ENCODE measurements at places on chromosomes 12 and 14. TPM values are rescaled to one million over a fixed set of nuclear protein-coding genes. Genes with fewer than 3 reads are reported as not detected.

DNA sequence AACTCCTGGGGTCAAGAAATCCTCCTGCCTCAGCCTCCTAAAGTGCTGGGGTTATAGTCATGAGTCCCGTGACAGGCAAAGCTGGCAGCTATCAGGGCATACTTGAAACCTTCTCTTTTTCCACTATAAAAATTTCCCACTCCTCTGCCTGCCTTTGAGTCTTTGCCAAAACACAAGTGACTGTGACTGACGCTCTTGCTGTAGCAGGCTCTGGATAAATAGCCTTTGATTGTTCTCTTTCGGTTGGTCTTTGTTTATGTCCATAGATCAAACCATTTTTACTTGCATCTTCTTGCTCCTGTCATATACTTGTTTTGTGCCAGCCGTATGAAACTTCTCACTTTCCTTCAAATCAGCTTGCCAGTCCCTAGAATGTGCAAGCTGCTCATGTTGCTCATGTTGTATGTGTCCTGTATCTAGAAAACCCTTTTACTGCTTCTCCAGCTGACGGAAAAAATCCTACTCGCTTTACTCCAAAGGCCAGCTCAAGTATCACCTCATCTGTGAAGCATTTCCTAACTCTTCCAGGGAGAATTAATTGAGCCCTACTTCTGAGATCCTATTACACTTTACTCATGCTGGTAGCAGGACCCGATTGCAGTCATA lies 73.1 kb downstream of the RESF1 start:
- no peak overlapping the region for H3K4me3 ChIP-seq
- no peaks in the 10 kb centered on the region for H3K4me1 ChIP-seq
- DNase-seq = no peak

DNA sequence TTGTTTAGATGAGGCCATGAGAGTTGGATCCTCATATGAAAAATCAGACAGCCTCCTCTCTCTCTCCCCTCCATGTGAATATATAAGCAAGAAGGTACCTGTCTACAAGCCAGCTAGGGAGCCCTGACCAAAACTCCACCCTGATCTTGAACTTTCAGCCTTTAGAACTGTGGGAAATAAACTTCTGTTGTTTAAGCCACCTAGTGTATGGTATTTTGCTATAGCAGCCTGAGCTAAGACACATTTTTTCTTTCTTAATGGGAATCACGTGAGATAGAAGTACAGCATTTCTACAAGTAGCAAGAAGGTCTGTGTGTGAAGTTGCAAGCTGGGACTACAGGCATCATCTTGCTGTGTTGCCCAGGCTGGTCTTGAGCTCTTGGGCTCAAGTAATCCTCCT lies 16.3 kb upstream of the ABHD12B start:
- H3K4me1 ChIP-seq = peaks cover 3% of the 10 kb centered on the region
- no peak overlapping the region for H3K4me3 ChIP-seq
- no peaks in the 10 kb centered on the region for H3K27me3 ChIP-seq
- H3K27ac ChIP-seq = no peak overlapping the region

DNA sequence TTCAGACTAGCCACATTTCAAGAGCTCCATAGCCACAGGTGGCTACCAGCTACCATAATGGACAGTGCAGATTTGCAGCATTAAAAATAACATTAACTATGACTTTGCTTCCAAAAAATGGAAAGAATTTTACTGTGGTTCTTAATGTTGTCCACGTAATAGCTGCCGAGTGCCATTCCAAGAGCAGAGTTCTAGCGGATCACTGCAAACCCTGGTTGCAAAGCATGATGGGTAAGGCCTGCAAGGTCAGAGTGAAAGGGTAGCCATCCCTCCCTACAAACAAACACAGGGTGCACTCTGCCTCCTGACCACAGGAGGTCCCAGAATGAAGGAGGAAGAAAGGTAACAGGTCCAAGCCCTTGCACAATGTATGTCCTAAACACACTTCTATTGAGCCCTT lies 157.6 kb downstream of the DPF3 start:
- peak; percentile 31 for DNase-seq
- no peaks in the 10 kb centered on the region for H3K27me3 ChIP-seq
- H3K4me3 ChIP-seq = no peak overlapping the region

DNA sequence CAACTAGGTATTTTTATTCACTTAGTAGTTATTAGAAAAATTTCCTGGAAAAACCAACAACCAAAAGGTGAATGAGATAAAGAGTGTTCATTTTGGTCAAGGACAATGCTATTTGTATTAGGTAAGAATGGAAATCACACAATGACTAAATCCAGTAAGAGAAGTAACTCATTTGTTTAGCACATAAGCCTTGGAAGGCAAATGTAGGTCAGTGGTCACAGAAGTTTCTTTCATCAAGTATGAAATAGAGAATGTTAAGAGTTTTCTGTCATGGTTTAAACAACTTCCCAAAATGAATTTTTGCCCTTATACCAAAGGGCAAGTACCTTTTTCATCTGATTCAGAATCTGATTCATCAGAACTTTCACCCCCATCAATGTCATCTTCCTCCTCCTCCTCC lies 101.7 kb downstream of the KIF21A start:
- DNase-seq = no peak
- H3K4me1 ChIP-seq = no peaks in the 10 kb centered on the region
- no peaks in the 10 kb centered on the region for H3K36me3 ChIP-seq
- H3K27ac ChIP-seq = no peak overlapping the region
- H3K27me3 ChIP-seq = no peaks in the 10 kb centered on the region

- H3K27ac ChIP-seq = no peak overlapping the region
- no peak overlapping the region for H3K4me3 ChIP-seq
- H3K27me3 ChIP-seq = no peaks in the 10 kb centered on the region
- no peaks in the 10 kb centered on the region for H3K36me3 ChIP-seq
- no peak for DNase-seq
These were observed 157.1 kb upstream of the GRIN2B start for GRCh38 chr12:14138495-14138894.

GRCh38 chr12:93918262-93918661 lies 230.1 kb upstream of the PLXNC1 start:
- DNase-seq = no peak
- peak overlapping the region; percentile 94 for H3K27ac ChIP-seq
- no peaks in the 10 kb centered on the region for H3K27me3 ChIP-seq

GRCh38 chr12:1553987-1554982 lies 40.1 kb downstream of the FBXL14 start:
- no peak overlapping the region for H3K4me3 ChIP-seq
- no peaks in the 10 kb centered on the region for H3K36me3 ChIP-seq
- H3K27me3 ChIP-seq = no peaks in the 10 kb centered on the region
- DNase-seq = no peak
- H3K27ac ChIP-seq = no peak overlapping the region
- no peaks in the 10 kb centered on the region for H3K4me1 ChIP-seq

DNA sequence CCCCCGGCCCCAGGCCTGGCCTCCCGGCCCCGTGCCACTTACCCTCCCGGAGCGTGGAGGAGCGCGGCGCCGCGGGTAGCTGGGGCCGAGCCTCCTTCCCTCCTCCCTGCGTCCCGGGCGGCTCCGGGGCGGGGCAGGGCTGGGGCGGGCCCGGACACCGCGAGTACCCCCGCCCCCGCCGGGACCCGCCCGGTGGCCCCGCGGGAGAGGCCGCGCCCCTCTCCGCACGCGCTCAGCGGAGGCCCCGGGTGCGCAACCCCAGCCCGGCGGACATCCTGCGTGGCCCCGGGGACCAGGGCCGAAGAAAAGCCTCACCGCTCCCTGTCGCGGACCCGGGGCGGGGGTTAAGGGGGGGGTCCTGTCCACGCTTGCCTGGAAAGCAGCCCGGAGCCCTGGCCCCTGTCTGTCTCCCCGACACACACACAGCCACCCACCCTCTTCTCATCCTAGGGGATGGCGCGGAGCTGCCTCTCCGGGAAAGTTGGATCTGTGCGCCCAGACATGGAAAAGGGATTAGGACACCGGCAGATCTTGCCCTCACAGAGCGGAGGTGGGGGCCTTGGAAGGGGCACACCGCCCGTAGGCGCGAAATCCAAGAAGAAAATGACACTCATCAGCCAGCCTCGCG lies at the start of gene SYNE3:
SYNE3 (minus strand) TSS at position 97 of the 628 bp plus-strand sequence. CDS start 40,829 bp downstream, outside the sequence.
- H3K36me3 ChIP-seq = no peaks in the 10 kb centered on the region
- H3K27ac ChIP-seq = peak within 1 kb of the TSS; percentile 90
- peak within 1 kb of the TSS; percentile 79 for H3K4me3 ChIP-seq
- no peaks in the 10 kb centered on the region for H3K27me3 ChIP-seq
- no peak for DNase-seq
- peaks cover 57% of the 10 kb centered on the region for H3K4me1 ChIP-seq

GRCh38 chr14:64625386-64626232 lies 75.8 kb downstream of the PPP1R36 start:
- no peaks in the 10 kb centered on the region for H3K4me1 ChIP-seq
- no peak overlapping the region for H3K27ac ChIP-seq
- no peaks in the 10 kb centered on the region for H3K27me3 ChIP-seq
- no peak for DNase-seq

GRCh38 chr14:58625438-58625837 lies 12.3 kb upstream of the DACT1 start:
- H3K27me3 ChIP-seq = no peaks in the 10 kb centered on the region
- no peak overlapping the region for H3K4me3 ChIP-seq
- H3K27ac ChIP-seq = no peak overlapping the region
- H3K36me3 ChIP-seq = no peaks in the 10 kb centered on the region

- H3K36me3 ChIP-seq = no peaks in the 10 kb centered on the region
- H3K4me1 ChIP-seq = no peaks in the 10 kb centered on the region
- H3K4me3 ChIP-seq = no peak within 1 kb of the TSS
- no peak within 1 kb of the TSS for H3K27ac ChIP-seq
- DNase-seq = no peak
- no peaks in the 10 kb centered on the region for H3K27me3 ChIP-seq
These were observed at the start of gene PTPRB for GRCh38 chr12:70637303-70638085. PTPRB (minus strand) TSS chr12:70637429; CDS start chr12:70637395, 34 bp downstream.

GRCh38 chr14:41062826-41063225 lies 543.9 kb upstream of the LRFN5 start:
- H3K4me3 ChIP-seq = no peak overlapping the region
- no peak overlapping the region for H3K27ac ChIP-seq
- H3K27me3 ChIP-seq = no peaks in the 10 kb centered on the region
- DNase-seq = no peak
- H3K36me3 ChIP-seq = no peaks in the 10 kb centered on the region
- no peaks in the 10 kb centered on the region for H3K4me1 ChIP-seq

- H3K36me3 ChIP-seq = no peaks in the 10 kb centered on the region
- no peaks in the 10 kb centered on the region for H3K4me1 ChIP-seq
- no peaks in the 10 kb centered on the region for H3K27me3 ChIP-seq
- no peak overlapping the region for H3K27ac ChIP-seq
- no peak for DNase-seq
- no peak overlapping the region for H3K4me3 ChIP-seq
These were observed 5.4 kb downstream of the TCL1B start for GRCh38 chr14:95691591-95691990.

GRCh38 chr14:77554207-77554606 lies 55.6 kb upstream of the ISM2 start:
- H3K36me3 ChIP-seq = peaks cover 23% of the 10 kb centered on the region
- DNase-seq = no peak
- H3K4me1 ChIP-seq = no peaks in the 10 kb centered on the region
- H3K27me3 ChIP-seq = no peaks in the 10 kb centered on the region

DNA sequence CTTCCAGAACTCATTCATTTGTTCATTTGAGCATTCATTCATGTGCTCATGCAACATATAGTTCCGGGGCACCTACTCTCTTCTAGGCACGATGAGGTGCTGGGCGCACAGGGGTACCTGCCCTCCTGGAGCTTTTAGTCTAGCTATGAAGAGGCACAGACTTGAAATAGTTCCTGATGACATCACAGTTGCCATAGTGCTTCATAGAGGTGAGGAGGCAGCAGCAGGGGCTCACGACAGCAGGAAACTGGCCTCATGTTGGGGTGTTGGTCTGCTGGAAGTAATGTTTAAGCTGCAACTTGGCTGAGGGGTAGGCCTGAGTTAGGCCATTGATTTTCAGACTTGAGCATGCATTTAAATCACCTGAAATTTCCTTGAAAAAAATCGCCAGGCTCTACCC lies 195.5 kb downstream of the PHETA1 start:
- H3K4me1 ChIP-seq = no peaks in the 10 kb centered on the region
- H3K36me3 ChIP-seq = no peaks in the 10 kb centered on the region
- no peak overlapping the region for H3K4me3 ChIP-seq
- H3K27ac ChIP-seq = no peak overlapping the region
- H3K27me3 ChIP-seq = no peaks in the 10 kb centered on the region
- DNase-seq = no peak

DNA sequence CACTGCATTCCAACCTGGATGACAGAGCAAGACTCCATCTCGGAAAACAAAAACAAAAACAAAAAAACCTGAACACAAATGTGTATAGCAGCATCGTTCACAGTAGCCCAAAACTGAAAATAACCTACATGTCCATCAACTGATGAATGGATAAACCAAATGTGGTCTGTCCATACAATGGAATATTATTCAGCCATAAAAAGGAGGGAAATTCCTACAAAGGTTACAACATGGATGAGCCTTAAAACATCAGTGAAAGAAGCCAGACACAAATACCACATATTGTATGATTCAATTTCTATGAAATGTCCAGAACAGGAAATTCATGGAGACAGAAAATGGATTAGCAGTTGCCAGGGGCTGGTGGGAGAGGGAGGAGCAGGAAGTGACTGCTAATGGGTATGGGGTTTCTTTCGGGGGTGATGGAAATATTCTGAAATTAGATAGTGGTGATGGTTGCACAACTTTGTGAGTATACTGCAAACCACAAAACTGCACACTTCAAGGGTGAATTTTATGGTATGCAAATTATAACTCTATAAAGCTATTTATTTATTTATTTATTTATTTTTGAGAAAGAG lies 4.0 kb downstream of the MYL2 start:
- H3K4me3 ChIP-seq = no peak overlapping the region
- no peaks in the 10 kb centered on the region for H3K27me3 ChIP-seq
- no peaks in the 10 kb centered on the region for H3K36me3 ChIP-seq
- no peak overlapping the region for H3K27ac ChIP-seq
- no peaks in the 10 kb centered on the region for H3K4me1 ChIP-seq

DNA sequence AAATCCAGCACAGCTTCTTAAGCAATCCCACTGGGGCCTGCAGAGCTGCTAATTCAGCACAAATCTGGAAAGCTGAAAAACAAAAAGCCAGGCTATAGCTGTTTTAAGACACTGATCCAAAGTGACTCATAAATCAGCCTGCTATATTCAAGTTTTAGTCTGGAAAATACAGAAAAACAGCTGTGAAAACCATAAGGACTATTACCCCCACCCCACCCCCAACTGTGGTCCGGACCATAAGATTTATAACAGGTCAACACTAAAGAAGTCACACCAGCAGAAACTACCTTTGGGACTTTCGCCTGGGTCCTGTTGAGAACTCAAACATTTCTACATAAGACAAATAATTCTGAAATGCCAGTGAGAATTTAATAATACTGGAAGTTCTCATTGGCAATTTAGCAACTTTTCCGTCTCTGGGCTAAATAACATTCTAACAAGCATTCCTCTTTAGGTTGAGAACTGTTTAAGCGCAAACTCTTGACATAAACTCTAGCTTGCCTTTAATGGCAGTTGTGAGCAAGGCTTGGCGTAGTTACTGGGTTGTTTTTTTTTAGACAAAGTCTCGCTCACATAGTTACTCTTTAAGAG lies 3.3 kb downstream of the LRIG3 start:
- peak overlapping the region; percentile 77 for H3K4me3 ChIP-seq
- H3K36me3 ChIP-seq = peaks cover 14% of the 10 kb centered on the region
- H3K4me1 ChIP-seq = peaks cover 2% of the 10 kb centered on the region
- DNase-seq = no peak

Gene OVCH1
- total RNA-seq = 2.6 TPM

Gene RTN1
- total RNA-seq = 52.3 TPM

Gene VIPAS39
- total RNA-seq = 2.8 TPM

Gene CABP1
- 0.32 TPM for total RNA-seq

Gene P2RX2
- total RNA-seq = not detected

Gene RGS6
- 0.11 TPM for total RNA-seq

Gene PXMP2
- total RNA-seq = 18.8 TPM

Gene PRIMA1
- 9.4 TPM for total RNA-seq

Measured in ascending aorta (tissue), 2 donors.